Activated T-cell treated with anti-CD3 and anti-CD28 coated beads for 24 hours (primary cell): ENCODE measurements at places on chromosomes 6 and 20.

- DNase-seq: no peak
These were observed 1.7 kb downstream of the NUDT3 start for GRCh38 chr6:34390531-34391472.

DNA sequence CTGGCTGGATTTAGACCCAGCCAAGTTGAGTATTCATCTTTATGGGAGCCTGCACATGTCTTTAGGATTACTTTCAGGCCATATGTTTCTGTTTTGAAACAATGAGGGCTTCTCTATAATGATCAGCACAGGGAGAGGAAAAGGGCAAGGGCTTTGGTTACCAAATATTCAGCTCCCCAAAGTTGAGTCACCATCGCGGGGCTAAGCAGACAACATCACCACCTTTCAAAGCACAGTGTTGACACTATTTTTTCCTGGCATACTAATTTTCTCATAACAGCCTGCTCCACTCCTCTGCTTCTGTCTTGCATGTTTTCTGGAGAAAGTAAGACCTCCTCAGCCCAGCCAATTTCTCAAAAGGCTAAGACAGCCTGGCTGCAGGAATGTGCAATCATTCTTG lies 4.9 kb downstream of the SCML4 start:
- DNase-seq: no peak

GRCh38 chr6:13260101-13260598 lies 68.2 kb downstream of the TBC1D7 start:
- no peak for DNase-seq

- DNase-seq: no peak
These were observed 50.9 kb downstream of the GPR63 start for GRCh38 chr6:96786336-96786735.

DNA sequence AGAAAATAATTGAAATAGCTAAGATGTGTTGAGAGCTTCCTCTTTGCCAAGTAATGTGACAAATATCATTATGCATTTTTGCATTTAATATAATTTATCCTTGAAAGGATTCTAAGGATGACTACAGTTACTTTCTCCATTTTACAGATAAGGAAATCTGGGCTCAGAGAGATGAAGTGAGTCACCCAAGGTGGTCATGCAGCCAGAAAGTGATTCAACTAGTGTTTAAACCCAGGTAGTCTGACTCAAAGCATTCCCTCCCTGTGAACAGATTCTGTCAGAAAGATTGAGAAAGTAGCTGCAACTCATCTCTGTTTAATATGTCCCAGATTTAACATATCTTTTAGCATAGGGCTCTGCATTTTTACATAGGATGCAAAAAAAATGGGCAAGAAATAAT lies 28.1 kb downstream of the NRSN1 start:
- DNase-seq: no peak

DNA sequence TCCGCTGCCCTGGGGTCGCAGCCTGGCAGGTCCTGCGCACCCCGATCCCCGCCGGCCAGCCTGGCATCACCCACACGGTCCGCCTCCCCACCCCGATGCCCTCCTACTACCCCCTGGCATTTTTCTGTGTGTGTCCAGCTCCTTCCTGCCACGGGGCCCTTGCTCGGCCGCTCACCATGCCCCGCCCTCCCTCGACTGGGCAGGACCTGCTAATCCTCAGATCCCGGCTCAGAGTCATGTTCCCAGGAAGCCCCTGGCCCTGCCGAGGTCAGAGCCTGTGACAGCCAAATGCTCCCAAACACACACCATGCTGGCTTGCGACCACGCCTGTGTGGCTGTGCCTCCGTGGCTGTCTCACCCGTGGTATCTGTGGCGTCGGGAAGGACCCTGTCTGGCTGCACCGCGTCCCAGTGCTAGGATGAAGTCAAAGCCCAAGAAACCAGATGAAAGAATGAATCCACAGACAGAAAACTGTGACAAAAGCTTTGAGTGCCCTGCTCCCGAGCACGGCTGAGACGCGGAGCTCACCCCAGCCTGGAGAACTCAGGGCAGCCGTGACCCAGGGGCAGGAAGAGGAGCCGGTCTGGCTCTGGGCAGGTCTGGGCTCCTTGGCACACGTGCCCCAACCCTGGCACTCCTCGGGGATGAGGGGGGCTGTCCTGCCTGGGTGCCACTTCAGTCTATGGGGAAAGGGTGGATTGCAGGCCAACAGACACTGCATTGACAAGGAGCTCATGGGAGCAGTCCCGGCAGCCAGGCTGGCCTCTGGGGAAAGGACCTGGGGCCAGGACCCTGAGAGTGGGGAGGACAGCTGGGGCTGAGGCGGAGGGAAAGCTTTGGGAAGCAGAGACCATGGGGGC lies 20.8 kb upstream of the SLCO4A1 start:
- DNase-seq: no peak

DNA sequence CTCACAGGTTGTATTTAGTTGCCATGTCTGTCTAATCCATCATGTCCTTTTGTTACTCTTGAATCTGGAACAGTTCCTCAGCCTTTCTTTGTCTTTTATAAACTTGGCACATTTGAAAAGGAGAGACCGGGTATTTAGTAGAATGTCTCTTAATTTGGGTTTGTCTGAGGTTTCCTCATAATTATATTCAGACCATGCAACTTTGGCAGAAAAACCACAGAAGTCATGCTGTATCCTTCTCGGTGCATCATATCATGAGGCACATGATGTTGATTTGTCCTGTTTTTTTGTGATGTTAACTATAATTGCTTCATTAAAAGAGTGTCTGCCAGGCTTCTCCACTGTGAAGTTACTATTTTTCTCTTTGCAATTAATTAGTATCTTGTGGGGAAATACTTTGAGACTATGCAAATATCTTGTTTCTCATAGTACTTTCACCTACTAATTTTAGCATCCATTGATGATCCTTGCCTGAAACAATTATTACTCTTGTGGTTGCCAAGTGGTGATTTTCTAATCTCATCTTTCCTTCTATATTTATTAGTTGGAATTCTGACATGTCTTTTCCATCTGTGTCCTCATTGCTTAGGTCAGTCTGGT lies 837.3 kb downstream of the DHX35 start:
- no peak for DNase-seq

- DNase-seq: no peak
These were observed 8.0 kb downstream of the VTA1 start for GRCh38 chr6:142155091-142155490.

DNA sequence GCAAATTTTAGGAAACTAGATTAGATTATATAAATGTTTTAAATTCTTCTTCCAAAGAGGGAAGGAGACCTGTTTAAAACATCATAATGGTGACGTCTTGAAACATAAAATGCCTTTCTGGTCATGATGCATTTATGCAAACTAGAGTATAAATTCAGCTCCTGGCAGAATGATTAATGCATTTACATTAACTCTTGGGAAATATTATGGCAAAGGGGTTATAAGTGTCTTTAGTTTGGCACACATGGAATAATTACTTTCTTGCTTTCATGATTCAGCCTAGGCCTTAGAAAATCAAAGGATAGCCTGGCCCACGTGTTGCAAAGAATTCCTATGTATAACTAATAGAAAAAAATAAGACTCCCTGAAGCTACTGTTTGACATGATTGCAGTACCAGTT lies 639.2 kb downstream of the RFPL4B start:
- no peak for DNase-seq

GRCh38 chr6:35282472-35282871 lies 15.1 kb upstream of the DEF6 start:
- no peak for DNase-seq

DNA sequence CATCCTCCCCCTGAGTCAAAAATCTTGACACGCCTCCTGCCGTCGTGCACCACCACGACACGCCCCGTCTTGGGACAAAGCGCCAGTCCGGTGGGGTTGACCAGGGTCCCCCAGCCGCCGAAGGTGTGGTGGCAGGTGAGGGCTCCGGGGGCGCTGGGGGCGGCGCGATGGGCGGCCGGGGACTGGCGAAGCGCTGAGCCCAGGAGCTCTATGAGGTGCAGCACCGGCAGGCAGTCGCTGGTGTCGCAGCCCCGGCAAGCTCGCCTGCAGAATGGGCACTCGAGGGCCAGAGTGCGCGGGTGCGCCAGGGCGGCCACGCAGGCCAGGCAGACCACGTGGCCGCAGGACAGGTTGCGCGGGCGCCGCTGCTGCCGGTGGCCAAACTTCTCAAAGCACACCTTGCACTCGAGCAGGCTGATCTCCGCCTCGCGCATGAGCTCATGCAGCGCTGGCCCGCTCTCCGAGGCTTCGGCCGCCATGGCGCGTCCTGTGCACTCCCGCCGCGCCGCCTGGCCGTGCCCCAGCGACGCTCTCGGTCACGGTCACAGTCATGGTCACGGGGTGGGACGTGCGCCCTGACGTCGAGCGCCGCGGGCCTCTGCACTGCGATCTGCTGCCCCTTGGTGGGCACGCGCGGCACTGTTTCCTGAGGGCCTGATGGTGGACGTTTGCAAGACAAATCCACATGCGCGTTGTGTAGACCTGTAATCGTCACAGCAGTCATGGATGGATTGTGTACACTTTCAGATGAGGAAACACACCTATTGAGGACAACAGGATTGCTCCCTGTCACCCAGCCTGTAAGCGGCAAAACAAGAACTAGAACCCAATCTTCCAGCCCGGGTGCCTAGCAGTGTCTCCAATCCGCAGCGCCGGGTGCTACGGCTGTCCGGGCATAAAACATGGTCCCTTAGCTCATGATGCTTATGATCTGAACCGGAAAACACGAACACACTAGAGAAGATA lies at the start of gene NHLRC1:
Gene NHLRC1, minus strand, starts transcription at position 550 of the 966 bp plus-strand sequence. Its CDS starts 71 bp downstream, at position 479.
- DNase-seq: peak; percentile 72

GRCh38 chr20:17640875-17641378 lies 41.1 kb downstream of the RRBP1 start:
- DNase-seq: no peak

DNA sequence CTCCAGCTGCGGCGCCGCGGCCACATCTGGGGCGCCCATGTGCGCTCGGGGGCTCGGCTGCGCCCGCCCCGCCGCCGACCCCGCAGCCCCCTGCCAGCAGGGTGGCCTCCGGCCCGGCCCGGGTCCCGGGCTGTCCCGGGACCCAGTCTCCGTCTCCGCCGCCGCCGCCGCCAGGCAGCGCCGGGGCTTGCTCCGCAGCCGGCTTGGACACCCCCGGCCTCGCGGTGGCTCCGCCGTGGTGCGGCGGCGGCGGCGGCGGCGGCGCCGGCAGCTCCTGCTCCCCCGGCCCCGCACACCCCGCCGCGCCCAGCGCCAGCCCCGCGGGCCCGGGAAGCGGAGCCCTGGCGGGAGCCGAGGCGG lies 219 bp downstream of the ISM1 start:
- DNase-seq: no peak

- no peak for DNase-seq
These were observed 28.6 kb downstream of the EDN1 start for GRCh38 chr6:12318749-12319148.

DNA sequence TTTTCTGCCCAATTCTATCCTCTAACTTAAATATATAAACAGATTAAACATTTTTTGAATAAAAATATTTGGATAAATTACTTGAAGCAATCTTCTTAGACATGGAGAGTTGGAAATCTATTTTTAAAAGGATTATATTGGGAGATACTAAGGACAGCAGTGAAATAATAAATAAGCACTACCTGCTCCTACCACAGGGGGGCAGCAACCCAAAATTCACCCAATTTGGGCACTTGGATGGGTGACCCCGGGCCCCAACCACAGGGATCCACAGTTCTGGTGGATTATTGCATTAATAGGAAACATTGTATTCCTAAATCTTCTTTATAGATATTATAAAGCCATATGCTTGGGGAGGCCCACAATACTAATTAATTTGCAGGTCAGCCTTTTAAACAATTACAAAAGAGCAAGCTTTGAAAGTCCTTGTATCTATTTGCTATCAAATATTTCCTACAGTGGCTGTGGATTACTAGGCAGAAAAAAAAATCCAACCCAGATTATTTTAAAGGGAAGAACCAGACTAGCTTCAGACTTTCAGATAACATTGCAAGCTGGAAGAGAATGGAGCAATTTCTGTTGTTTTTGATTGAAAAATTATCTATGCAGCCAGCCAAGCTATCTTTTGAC lies 66.4 kb upstream of the PDE10A start:
- DNase-seq: peak; percentile 6

DNA sequence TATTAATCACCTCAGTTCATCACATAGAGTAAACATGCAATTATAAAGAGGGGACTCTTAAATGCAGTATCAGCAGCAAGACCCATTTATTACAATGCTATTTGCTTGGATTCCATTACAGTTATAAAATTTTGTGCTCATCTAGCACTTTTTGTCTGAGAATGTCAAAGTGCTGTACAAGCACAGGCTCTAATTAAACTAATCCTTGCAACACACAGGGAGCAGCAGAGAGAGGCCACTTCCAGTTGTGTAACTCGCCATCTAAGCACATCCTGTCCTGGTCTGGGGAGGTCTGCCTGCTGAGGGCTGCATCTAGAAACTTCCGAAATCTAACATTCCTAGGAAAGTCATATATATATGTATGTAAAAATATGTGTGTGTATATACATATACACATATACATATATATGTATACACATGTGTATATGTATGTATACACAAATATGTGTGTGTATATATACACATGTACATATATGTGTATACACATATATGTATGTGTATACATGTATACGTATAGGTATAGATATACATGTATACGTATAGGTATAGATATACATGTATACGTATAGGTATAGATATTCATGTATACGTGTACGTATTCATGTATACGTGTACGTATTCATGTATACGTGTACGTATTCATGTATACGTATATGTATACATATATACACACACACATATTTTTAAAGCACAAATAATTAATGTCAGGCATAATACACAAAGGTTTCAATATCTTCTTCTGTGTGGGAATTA lies 136.4 kb upstream of the JARID2 start:
- DNase-seq: no peak

DNA sequence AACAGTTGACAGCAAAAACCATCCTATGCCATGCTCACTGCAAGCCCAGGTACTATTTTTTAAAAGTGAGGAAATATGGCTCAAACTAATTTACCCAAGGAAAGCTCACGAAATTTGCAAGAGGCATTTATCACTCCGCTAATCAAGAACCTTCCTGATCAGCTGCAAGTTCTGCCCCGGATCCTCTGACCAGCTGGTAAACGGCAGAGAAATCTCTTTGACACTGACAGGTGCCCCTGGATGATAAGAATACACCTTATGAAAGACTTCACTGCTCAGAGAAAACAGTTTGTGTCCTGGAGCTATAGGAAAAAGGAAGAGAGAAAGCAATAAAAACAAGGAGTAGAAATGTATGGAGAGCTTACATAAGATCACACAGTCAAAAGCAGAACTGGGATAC lies 6.4 kb downstream of the CNKSR3 start:
- no peak for DNase-seq

DNA sequence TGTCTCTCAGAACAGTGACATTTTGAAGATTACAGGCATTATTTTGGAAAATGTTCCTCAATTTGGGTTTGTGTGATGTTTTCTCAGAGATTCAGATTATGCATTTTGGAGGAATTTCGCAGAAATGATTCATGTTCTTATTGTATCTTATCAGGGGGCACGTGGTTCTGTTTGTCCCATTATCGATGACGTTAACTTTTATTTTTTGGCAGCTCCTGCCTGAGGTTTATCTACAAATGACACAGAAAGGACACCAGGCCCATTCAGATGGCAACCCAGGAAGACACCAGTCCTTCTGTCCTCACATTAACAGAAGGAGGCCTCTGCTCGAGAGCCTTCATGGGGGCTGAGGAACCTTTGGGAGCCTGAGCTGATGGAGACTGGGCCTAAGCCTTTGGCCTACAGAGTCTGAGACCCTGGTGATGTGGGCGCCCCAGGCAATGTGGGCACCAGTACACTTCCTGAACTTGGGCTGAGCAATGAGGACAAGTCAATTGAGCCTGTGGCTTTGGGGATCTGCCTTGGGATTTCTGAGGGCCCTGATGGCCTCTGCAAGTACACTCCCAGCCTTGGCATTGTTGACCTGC lies 41.2 kb upstream of the EZR start:
- no peak for DNase-seq
